H4 (cell line): ENCODE measurements at places on chromosomes 11 and 22. TPM values are rescaled to one million over a fixed set of nuclear protein-coding genes. Genes with fewer than 3 reads are reported as not detected.

The SCT gene
- not detected in 2 replicates for total RNA-seq

The HPX gene
- 0.72 TPM in 1 of 2 replicates, not detected in the other for total RNA-seq

The KRTAP5-2 gene
- total RNA-seq: not detected in 2 replicates

The CEP164 gene
- 16.5 and 19.6 TPM in 2 replicates for total RNA-seq

The OR52I1 gene
- total RNA-seq: not detected in 2 replicates

The GLYAT gene
- total RNA-seq: not detected in 2 replicates

The PGA3 gene
- not detected in 2 replicates for total RNA-seq

The NLRP14 gene
- 0.08 and 0.19 TPM in 2 replicates for total RNA-seq

The TYR gene
- total RNA-seq: not detected in 2 replicates

The TAGLN gene
- total RNA-seq: 20.8 and 36.0 TPM in 2 replicates

The GPR152 gene
- not detected in 2 replicates for total RNA-seq

The DPP3 gene
- 61.4 and 66.7 TPM in 2 replicates for total RNA-seq

The TLCD5 gene
- total RNA-seq: 5.4 and 6.3 TPM in 2 replicates

The THY1 gene
- 191 and 193 TPM in 2 replicates for total RNA-seq

The NAALADL1 gene
- not detected in 2 replicates for total RNA-seq

The FOLR1 gene
- 3.4 and 6.6 TPM in 2 replicates for total RNA-seq

The DDTL gene
- 1.5 and 2.8 TPM in 2 replicates for total RNA-seq

The NRGN gene
- 7.1 and 9.4 TPM in 2 replicates for total RNA-seq

The HMBS gene
- total RNA-seq: 6.2 and 16.4 TPM in 2 replicates

The OR2AG2 gene
- 0.06 and 0.84 TPM in 2 replicates for total RNA-seq

The MPEG1 gene
- not detected in 2 replicates for total RNA-seq
